ENCODE measurements at places on chromosomes 2 and 18.

DNA sequence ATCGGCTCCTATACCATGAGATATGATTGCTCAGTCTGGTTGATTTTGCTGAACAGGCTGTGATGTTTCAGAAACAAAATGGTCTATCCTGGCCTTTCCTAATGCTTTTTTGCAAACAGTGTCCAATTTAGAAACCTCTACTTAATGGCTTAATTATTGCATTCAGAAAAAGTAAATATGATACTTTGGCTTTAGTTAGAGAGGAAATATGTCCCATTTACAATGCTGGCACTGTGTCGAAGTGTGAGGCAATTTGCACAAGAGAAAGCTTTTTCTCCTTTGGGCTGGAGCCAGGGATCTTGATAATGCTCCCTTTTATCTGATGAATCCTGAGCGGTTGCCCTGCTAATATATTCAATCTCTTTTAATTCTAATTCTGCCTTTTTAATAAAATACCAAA, 418.9 kb downstream of the EPHA4 start:
- no peak overlapping the region for H3K27ac ChIP-seq
- H3K36me3 ChIP-seq: no peaks in the 10 kb centered on the region
- no peak overlapping the region for H3K4me3 ChIP-seq
- no peak for DNase-seq

DNA sequence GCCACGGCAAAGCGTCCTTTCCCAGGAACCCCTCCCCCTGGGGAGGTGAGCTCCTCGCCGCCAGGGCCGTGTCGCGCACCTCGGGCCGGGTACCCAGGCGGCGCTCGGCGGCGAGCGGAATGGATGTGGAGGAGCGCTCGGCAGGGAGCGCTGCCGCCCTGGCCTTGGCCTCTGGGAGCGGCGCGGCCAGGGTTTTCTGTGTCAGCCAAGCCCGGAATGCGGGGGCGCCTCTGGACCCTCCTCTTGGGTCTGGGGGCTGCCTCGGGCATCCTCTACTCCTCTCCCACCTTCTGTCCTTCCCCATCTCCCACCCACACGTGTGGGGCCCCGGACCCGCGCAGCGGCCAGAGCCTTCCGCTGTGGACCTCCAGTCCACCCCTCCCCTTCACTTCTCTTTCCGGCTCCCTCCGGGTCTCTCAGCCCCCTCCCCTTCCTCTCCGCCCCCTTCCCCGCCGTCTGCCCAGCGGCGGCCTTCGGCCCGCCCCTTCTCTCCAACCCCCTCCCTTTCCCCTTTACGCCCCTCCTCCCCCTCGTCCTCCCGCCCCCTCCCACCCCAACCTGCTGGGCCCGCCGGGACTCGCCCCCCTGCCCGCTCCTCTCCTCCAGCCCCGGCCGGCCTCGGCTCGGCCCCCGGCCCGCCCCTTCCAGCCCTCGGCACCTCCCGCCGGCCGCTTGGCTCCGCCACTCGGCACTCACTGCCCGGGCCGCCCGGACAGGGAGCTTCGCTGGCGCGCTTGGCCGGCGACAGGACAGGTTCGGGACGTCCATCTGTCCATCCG, at the start of gene MERTK:
Gene MERTK, plus strand, starts transcription at position 684 of the 779 bp plus-strand sequence. CDS start 129 bp downstream, outside the sequence.
- peaks cover 28% of the 10 kb centered on the region for H3K4me1 ChIP-seq
- H3K27me3 ChIP-seq: no peaks in the 10 kb centered on the region
- DNase-seq: peak; percentile 92
- peak within 1 kb of the TSS; percentile 95 for H3K4me3 ChIP-seq
- peaks cover 2% of the 10 kb centered on the region for H3K36me3 ChIP-seq

DNA sequence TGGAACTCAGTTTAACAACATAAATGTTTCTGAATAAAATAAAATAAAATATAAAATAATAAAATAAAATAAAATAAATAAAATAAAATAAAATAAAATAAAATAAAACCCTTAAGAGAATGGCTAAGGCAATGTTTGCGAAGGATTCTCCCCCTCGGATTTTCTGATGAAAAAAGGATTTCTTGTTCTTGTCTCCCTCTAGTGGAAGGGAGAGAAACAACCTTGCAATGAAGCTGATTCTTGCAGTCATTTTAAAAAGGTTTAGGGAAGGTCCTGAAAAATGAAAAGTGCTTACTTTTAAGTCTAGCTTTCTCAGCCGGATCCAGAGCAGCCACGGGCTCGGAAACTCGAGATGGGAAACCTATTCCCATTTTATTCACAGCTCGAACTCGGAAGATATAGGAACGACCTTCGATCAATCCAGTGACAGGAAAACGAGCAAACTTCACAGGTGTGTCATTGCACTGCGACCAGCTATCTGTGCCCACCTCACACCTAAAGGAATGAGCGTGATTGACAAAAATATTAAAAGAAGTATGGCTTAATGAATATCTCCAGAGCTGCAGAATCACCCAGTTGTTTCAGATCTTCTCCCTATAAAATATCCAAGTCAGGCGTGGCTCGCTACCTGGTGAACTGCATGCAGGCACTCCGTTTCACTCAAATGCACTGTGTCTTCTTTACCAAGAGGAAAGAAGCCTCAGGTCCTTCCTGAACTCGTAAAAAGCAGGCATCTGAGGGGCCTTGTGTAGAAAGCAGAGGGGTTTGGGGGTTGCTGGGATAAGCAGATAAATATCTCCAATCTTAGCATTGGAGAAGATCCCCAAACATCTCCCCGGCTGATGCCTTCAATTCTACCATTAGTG, 68.1 kb downstream of the MYOM1 start:
- H3K36me3 ChIP-seq: no peaks in the 10 kb centered on the region
- peaks cover 12% of the 10 kb centered on the region for H3K4me1 ChIP-seq
- H3K27me3 ChIP-seq: no peaks in the 10 kb centered on the region
- peak; percentile 35 for DNase-seq
- H3K4me3 ChIP-seq: no peak overlapping the region

GRCh38 chr18:20988726-20989125, 122.9 kb downstream of the ROCK1 start:
- DNase-seq: no peak
- no peaks in the 10 kb centered on the region for H3K27me3 ChIP-seq
- H3K4me3 ChIP-seq: no peak overlapping the region
- H3K36me3 ChIP-seq: peaks cover 4% of the 10 kb centered on the region

DNA sequence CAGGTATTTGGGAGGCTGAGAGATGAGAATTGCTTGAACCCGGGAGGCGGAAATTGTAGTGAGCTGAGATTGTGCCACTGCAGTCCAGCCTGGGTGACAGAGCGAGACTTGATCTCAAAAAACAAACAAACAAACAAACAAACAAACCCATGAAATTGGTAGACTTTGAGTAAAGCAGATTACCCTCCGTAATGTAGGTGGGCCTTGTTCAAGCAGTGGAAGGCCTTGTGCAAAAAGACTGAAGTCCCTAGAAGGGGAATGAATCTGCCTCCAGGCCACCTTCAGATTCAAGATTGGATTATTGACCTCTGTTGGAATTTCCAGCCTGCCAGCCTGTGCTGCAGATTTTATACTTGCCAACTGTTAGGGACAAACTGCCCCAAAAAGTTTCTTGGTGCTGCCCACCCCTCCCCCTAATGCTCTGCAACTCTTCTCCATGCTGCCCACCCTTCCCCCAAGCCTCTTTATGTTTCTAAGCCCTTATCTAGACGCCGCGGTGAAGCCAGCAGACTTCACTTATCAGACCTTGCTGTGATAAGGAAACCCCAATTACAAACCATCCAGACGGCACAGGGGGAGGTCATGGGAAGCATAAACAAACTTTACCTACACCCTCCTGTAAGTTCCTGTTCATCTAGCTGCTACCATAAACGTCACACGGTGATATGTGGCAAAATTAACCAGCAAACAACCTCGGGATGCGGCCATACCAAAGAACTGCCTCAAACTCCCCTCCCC, 17.0 kb downstream of the CYP27A1 start:
- H3K4me1 ChIP-seq: no peaks in the 10 kb centered on the region
- H3K4me3 ChIP-seq: no peak overlapping the region
- no peaks in the 10 kb centered on the region for H3K36me3 ChIP-seq
- no peak overlapping the region for H3K27ac ChIP-seq
